Fibroblast of pulmonary artery (primary cell): ENCODE measurements at places on chromosomes 2 and 18.

- DNase-seq, result no peak
Measured at GRCh38 chr2:216635171-216635570, 2.0 kb downstream of the IGFBP2 start.

DNA sequence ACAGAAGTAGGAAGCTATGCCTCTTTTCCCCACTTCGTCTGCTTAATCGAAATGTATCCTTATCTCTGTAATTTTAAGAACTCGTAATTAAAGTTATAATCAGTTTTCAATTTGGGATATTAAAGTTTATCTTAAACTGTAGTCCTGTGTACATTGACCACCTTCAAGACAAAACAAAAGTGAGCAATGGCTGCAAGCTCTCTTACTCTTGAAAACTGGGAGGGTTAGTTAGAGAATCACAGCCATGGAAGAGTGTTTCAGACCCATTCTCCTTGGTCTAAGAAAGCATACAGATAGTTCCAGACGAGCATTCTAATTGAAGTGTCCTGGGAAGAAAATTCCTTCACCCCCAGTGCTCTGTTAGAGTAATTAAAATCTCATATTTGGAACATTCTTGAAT is 2.0 kb downstream of the KCMF1 start:
- no peak for DNase-seq

DNA sequence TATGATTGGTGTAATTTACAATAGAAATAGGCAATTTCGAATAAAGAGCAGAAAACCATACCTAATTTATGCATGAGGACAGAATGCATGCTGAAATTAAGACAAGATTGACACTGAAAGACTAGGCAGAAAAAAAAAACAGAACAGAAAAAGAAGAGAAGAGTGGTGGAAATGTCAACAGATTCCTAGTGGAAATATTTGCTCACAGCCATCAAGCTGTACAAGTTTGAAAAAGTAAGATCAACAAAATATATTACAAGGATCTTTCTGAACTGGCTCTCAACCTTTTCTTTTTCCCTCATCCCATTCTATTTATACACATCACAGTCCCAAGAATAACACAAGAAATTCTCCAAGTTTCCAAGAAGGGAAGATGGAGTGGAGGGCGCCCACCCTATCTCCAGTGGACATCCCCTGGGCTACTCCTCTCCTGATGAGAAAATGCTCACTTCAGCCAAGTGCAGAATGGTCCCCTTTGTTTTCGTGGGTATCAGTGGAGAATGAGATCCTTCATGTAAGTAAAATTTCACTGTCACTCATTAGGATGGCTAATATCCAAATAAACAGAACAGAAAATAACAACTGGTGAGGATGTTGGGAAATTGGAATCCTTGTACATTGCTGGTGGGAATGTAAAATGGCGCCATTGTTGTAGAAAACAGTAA is 51.0 kb upstream of the ZNF532 start:
- no peak for DNase-seq

GRCh38 chr18:46053368-46054095 is 18.5 kb downstream of the PSTPIP2 start:
- no peak for DNase-seq

GRCh38 chr2:165467921-165468320 is 1.6 kb upstream of the CSRNP3 start:
- DNase-seq, result no peak

DNA sequence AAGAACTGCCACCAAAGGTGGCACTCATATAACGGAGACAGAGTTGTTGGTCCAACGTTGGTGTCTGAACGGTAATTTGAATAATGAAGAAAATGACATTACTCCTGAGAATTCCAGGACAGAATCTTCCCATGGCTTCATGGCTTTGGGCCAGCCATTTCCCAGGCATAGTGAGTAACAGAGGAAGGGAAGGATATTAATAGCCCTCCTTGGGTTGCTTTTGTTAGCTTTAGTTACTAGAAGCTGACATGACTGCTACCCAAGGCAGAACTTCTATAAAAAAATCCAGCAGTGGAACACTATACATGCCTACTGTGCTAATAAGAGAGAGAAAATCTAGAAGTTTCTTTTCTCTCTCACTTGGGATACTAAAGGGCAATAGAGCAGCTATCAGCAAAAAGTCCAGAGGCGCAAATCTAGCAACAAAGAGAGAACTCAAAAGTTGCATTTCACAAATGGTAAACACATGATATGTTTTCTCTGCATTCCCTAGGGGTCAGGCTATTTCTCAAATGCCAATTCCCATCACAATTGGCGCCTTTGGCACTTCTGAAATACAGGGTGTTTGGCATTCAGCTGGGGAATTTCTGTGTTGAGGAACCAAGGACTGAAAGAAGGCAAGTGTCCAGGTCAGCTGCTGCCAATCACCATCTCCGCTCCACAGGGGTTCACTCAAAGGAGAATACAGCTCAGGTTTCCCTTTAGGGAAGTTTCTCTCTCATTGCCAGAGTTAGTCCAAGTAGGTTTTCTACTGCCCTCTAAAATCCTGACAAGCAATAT is 160.8 kb upstream of the KYNU start:
- DNase-seq, result peak; percentile 50
